A549 treated with DMSO at 1 μM for 4 hours (cell line): ENCODE measurements at places on chromosomes 6 and 20. TPM values are rescaled to one million over a fixed set of nuclear protein-coding genes. Genes with fewer than 3 reads are reported as not detected.

The ZSWIM1 gene
- total RNA-seq = 6.2 to 7.6 TPM (median 6.8 TPM) in 5 replicates

The POM121L2 gene
- 0.02 to 0.05 TPM in 2 of 5 replicates, not detected in the others for total RNA-seq

The MAS1 gene
- total RNA-seq = not detected in 5 replicates

The RSPH9 gene
- 0.17 to 0.26 TPM (median 0.20 TPM) in 5 replicates for total RNA-seq

The GJA10 gene
- not detected in 5 replicates for total RNA-seq
